ENCODE measurements at places on chromosomes 5 and 9.
A peak's percentile ranks its signal among the peaks of the same experiment; 100 is the strongest.

DNA sequence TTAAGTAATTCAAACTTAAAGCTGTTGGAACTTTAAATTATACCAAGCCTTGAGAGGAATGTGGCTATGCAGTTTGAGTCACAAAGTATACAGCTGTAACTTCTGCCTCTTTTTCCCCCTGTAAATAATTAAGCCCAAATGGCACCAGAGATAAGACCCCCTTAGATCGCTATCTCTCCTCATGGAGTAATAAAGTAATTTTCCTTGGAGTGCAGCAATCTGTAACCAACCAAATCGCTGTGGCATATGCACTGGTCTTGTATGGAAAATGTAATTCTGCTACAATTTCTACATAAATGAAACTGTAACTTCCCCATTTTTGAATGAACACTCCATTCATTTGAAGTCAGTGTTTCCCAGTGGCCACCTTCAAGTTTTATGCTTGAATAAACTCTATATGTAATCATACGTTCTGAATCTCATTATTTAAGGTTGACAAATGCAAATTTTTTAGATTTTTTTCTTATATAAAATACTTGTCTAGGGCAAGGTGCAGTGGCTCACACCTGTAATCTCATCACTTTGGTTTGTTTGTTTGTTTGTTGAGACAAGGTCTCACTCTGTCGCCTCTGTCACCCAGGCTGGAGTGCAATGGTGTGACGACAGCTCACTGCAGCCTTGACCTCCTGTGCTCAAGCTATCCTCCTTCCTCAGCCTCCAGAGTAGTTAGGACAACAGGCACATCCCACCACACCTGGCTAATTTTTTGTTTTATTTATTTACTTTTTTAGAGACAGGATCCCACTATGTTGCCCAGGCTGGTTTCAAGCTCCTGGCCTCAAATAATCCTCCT is 12.3 kb downstream of the SUSD1 start:
- no peak for DNase-seq

DNA sequence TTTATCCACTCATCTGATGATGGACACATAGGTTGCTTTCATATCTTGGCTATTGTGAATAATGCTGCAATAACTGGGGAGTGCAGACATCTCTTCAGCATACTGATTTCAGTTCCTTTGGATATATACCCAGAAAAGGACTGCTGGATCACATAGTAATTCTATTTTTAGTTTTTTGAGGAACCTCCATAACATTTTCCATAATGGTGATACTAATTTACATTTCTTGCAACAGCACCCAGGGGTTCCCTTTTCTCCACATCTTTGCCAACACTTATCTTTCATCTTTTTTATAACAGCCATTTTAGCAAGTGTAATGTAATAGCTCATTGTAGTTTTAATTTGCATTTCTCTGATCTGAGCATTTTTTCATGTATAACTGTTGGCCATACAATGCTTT is 34.1 kb upstream of the NR4A3 start:
- DNase-seq: no peak

GRCh38 chr5:79513704-79514390 is at the start of gene HOMER1:
HOMER1 (minus strand) TSS chr5:79514134; CDS start chr5:79512774, 1,360 bp downstream.
- peak; percentile 91 for DNase-seq

- no peak for DNase-seq
These were observed 522.2 kb downstream of the CSNK1G3 start for GRCh38 chr5:124034083-124034700.

DNA sequence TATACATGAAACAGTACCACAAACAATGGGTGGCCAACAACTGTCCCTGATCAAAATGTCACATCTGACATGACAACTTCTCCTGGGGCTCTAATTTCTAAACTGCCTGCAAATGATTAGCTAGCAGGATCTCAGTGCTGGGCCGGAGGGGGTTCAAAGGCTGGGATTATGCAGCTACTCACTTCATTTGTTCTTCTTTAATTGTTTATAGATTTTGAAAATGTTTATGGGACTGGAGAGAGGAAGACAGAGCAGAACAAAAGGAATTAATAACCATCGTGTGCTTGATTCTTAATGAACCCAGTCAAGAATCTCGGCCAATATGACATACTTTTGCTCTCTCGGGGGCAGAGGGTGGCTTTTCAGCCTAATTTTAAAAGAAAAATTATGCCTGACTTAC is 313.6 kb downstream of the NSG2 start:
- no peak for DNase-seq

- DNase-seq: no peak
These were observed 70.1 kb upstream of the CCDC180 start for GRCh38 chr9:97237311-97237786.

- DNase-seq: peak; percentile 12
These were observed 410.6 kb upstream of the DAB2 start for GRCh38 chr5:39835371-39835770.

GRCh38 chr5:14695152-14695551 is 30.6 kb downstream of the OTULIN start:
- DNase-seq: no peak

DNA sequence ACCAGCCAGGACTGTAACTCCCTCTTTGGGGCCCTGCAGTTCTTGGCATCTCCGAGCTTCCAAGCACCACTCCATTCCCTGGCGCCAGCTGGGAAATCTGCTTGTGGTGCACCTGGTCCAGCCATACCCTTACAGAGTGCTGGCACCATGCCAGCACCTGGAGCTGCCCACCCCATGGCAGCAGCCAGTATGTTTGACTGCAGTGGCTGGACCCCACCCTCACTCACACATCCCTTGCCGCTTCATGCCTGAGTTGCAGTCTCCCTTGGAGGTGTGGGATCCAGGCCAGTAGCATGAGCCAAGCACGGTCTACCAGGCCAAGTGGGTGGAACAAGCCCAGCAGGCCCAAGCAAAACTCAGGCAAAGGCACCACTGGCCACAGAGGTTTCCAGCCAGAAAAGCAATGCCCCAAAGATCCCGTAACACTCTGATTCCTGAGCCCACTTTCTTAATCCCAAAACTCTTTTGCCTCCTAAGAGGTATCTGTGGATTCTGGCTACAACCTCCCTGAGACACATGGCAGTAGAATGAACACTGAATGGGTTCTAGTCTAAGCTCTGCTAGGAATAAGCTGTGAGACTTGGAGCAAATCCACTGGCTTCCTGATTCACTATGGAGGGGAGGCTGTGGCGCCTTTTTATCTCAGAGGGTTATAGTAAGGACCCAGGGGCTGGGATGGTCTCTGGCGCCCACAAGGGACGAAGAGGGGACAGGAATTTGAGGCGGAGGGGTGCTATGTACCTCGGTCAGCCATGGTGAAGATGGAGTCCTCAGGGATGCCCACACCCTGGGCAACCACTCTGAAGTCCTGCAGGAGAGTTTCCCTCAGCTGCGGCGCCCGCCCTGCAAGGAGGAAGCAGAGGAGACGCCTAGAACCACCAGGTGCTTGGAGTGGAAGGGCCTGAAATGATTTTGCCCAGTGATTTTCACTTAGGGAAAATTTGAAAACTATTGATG is 5.6 kb downstream of the AMBP start:
- peak; percentile 17 for DNase-seq

GRCh38 chr9:16358751-16359150 is 511.7 kb downstream of the BNC2 start:
- no peak for DNase-seq

- peak; percentile 58 for DNase-seq
These were observed 455.8 kb upstream of the PTGER4 start for GRCh38 chr5:40223884-40224402.

GRCh38 chr9:27384262-27385014 is 87.5 kb upstream of the EQTN start:
- no peak for DNase-seq

DNA sequence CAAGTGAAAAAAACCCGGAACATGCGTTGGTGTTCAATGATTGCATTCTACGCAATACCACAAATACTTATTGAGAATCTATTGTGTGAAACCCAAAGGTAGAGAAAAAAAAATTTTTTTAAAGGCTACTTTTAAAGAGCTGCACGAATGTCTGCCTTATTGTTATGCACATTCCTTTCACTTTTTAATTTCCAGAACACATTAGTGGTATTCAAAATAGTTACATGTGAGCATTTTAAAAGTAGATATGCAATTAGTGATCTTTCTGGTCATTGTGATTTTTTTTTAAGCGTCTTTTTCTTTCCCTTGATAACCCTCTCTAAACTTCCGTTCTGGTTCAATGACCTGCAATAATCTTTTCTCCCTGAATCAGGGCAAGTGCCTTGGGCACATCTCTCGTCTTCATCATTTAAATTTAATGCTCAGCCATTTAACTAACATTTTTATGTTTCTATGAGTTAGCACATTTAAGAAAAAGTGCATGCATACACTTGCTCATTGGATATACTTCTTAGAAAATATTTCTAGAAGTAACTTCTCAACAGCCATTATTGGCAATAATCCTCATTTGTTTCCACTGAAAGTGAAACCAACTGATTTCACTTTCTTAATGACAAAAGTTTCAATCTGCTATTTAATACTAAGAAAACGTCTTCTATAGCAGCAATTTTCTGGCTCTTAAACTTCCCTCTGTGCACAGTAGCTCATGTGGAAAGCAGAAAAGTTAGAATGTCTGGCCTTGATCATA is 80.3 kb downstream of the CDH6 start:
- DNase-seq: peak; percentile 40

- DNase-seq: no peak
These were observed 352.0 kb downstream of the KCTD16 start for GRCh38 chr5:144522698-144523097.

- no peak for DNase-seq
These were observed 2.8 kb downstream of the ADCY2 start for GRCh38 chr5:7398596-7399280.

DNA sequence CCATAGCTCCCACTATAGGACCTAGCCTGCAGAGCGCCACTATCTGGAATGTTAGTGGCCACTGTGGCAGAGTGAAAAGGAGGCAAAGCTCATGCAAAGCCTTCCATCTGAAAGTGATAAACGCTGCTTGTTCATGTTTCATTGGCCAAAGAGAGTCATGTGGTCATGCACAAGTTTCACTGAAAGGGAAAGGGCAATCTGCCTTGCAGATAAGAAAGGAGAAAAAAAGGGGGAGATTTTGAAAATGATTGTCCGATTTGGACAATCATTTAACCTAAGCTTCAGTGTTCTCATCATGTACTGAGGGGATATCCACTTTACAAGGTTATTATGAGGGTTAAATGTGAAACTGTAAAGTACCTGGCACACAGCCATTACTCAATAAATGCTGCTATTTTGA is 9.0 kb upstream of the MOB3B start:
- DNase-seq: no peak

GRCh38 chr5:94715768-94716167 is 97.3 kb downstream of the SLF1 start:
- no peak for DNase-seq

Data from adipocyte (in vitro differentiated cells).